ENCODE measurements at places on chromosomes 5 and 9.

GRCh38 chr9:13863112-13863511 is 450.8 kb downstream of the NFIB start:
- DNase-seq = no peak

- no peak for DNase-seq
These were observed 141.2 kb upstream of the ASTN2 start for GRCh38 chr9:117555964-117556629.

DNA sequence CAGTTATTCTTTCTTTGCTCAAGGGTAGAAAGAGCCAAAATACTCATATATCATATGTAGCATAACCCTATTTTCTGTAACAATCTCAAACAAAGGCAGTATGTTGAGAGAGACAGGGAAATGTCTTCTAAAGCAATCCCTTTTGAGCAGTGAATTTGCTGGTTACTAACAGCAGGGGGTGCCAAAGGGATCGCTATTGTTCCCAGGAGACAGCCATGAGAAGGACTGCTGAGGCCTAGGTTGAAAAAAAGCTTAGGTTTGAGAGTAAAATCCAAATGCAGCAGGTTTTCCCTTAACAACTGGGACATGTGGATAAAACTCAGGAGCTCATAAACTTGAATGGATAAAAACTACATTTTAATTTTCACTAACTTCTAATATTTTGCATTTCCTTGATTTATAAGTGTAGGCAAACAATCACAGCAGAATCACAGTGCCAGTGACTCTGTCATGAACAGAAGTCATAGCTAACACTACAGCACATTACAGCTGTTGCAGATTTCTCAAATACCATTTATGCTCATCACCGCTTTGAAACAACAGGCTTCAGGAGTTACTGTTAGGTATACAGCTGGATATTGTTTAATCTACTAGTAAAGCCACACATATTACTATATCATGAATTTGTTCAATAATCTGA is 148.4 kb downstream of the MAPKAP1 start:
- DNase-seq = no peak

DNA sequence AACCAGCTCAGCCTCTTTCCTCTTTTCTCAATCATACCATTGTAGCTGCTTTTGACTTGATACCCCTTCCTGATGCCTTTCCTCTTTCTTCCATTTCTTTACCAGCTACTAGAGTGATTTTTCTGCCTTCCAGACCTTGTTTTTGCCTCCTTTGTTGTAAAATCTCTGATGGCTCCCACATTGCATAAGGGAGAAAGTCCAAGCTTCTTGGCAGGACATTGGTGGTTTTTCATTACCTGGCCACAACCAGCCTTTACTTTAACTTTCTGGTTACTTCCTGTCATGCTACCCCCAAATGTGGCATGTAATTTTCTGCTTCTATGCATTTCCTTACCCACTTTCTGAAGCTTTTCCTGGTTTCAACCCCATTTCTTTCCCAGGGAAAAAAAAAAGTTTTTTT is 452.5 kb downstream of the TMEM38B start:
- DNase-seq = no peak

DNA sequence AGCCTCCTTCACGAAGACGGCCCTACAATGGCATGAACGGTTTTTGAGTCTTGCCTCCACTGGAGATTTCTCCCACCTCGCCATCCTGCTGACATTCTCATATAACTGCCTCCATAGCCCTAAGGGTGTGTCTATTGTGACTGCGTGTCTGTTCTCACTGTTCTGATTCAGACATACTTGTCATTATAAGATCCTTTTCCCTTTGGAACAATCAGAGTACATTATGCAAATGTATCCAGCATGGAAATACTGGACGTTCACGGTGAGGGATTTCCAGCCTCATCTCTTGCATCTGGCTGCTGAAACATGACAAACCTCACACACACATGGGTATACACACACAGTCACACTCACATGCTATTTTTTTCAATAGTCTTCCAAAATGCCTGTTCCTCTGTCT is 402.1 kb downstream of the DIRAS2 start:
- no peak for DNase-seq

DNA sequence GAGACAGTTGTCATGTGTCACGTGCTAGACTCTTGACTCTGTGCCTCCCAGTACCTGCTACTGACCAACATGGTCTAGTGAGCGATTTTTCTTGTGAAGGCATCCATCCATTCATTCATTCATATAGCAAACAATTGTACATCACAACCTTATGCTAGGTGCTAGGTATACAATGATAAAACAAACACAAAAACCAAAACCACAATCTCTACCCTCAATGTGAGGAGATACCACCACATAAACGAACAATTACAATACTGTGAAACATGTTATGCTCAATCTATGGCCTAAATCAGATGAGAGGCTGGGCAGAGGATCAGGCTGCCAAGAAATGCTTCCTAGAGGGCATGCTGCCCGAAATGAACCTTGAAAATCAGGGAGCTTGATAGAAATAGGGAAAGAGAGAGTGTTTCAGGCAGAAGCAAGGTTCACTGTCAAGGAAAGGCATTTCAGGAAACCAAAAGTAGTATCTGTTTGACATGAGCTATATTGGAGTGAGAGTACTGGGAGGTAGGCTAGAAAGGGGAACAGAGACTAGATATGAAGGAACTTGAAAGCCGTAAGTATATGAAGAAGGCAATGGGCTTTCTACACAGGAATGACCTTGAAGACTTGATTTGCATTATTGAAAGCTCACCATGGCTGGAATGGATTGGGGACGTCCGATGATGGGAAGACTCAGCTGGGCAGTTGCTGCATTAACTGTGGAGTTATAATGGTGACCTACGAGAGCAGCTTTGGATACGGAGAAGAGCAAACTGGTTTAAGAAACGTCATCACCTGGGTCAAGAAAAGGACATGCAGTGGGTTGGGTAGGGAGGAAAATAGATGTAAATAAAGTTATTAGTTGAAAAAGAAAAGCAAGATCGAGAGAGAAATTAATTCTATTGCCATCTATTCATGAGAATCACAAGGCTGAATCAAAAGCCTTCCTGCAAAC is 90.1 kb downstream of the THBS4 start:
- no peak for DNase-seq

GRCh38 chr5:59874675-59875074 is 18.9 kb downstream of the PDE4D start:
- DNase-seq = no peak

GRCh38 chr5:102818345-102818744 is 63.2 kb downstream of the PAM start:
- no peak for DNase-seq

GRCh38 chr5:78404682-78405293 is 44.4 kb downstream of the SCAMP1 start:
- DNase-seq = no peak

GRCh38 chr5:158054223-158055110 is 195.5 kb upstream of the CLINT1 start:
- no peak for DNase-seq

DNA sequence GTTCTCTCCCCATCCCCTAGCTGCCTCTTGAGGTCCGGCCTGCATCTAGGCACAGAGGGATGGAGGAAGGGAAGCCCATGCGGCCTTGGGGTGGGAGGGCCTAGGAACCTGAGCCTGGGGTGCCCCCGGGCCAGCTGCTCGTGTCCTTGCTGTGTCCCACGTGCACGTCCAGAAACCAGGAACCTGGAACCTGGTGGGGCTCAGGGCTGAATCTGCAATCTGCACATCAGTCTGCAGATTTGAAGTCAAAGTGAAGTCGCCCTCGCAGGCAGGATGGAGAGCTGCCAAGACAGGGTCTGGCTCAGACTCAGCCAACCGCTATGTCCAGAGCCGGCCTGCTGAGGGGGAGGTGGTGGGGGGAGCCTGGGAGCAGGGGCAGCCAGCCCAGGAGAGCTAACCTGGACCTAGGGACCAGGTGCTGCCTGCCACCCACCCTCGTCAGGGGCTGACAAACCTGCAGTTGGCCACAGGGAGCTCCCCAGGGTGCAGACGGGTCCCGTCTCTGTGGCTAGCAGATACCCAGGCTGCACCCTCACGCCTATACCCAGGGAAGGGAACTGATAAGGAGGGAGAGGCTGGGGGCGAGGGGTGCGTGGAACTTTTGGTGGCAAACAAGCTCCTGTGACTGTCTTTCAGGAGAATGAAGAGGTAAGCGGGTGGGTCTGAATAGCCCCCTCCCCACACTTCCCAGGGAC is 103.5 kb upstream of the SIMC1 start:
- DNase-seq = no peak

- DNase-seq = no peak
These were observed 52.9 kb downstream of the C9orf50 start for GRCh38 chr9:129567842-129568559.

DNA sequence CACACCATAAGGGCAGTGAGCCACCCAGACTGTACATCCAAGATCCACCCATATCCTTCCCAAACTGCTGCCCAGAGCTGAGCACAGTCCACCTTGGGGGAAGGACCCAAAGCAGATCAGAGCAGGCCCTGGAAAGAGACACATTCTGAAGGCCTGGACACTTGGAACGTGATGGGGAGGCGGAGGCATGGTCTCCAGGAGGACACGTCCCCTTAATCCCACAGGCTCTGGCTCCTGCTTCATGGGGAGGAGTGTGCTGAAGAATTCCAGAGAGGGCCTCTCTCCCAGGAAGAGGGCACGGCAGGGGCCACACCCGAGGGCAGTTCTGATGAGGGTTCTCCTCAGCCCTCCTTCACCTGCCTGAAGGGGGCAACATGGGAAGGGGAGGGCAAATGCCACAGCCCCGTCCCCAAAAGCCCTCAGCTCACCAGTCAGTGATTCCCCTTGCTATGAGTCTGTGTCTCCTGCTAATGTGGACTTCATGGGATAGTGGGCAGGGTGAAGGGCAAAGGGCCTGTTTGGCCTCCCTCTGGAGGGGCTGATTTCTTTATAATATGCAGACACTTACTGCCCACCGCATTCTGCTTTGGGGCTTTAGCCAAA is 276.8 kb downstream of the ENC1 start:
- no peak for DNase-seq

DNA sequence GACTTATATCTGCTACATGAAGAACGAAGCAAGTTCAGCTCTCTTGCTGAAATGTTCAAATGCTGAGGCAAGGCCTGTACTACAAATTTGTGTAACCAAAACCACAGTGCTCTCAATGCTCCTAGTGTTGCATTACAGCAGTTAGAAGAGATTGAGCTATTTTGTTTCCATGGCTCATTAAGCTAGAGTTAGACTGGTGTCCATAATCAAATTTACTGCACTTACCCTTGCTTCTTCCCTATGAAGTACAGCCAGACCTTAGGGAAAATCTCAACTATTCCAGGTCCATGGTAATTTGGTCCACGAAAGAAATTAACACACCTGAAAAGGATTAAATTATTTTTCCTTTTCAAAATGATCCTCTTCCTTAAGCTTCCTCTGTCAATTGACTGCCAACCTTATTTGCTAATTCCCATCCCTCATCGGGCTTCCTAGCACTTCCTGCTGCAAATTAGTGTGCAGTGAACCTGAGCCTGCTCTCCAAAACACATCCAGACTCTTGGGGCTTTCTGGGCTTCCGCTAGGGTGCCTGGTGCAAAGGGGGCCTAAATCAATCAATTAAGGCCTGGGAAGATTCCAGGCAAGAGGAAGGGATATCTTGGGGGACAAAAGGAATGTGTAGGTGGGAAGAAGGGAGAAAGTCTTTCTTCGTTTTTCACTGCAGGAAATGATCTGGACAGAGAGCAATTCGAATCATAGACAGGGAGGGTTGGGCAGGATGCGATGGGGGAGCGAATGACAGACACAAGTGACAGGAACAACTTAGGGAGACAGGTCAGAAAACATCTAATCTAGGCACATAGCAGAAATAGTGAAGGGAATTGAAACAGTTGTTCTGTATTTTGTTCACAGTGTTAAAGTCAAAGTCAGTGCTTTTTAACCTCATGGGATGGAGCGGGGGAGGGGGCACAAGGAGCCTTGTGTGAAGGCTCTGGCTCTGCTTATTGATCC is 542.4 kb downstream of the RAB3C start:
- no peak for DNase-seq

DNA sequence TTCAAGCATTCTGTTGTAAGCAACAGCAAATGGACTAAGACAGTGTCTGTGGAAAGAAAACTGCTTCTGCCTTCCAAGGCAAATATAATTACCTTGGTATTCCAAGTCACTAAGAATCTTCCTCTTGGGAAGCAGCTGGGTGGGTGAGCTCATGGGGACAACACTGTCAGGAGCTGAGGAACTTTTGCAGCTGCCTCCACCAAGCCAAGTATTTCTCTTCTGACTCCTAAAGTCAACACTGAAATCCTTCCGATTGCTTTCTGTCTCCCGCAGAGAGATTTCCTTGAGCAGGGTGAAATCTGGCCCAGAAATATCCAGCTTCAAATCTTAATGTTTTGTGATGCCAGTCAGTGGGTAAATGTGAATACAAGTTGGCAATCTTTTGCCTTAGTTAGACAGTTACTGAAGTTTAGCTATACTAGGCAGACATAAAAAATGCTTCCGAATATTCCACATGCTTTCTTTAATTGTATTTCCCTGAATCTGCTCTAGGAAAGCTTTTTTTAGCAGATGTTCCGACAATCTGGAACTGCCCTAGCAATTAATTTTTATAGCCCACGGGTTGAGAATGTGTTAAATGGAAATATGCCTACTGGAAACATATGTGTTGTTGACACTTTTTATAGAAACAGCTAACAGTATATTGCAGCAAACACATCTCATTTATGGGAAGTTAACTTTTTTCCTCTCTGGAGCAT is 369.9 kb upstream of the DAB2 start:
- no peak for DNase-seq

DNA sequence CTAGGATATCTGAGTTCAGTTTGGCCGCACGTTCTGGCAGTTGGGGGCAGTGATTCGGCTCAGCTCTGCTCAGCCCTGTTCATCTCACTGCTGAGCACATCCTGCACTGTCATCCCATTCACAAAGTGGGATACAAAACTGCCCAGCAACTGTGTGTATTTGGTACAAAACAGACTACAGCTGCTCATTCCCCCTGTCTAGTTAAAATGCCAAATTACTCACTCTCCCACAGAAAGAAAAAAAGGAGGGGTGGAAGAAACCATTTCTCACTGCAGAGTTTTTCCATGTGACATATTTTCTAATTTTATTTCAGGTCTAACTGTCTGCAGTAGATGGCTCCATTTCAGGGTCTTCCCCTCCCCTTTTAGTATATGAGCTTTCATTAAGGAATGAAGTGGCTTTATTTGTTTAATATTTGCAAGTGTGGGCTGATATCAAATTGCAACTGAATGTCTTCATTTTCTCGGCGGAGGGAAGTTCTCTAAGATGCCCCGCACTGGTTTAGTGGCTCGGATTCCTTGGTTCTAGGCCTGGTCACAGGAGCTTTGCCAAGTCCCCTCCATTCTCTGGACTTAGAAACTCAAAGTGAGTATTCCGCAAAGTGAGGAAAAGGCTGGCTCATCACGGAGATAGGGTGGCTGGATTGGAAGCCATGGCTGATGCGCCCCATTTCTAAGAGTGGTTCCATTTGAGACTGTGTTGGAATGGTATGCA is 14.7 kb downstream of the COL15A1 start:
- no peak for DNase-seq

DNA sequence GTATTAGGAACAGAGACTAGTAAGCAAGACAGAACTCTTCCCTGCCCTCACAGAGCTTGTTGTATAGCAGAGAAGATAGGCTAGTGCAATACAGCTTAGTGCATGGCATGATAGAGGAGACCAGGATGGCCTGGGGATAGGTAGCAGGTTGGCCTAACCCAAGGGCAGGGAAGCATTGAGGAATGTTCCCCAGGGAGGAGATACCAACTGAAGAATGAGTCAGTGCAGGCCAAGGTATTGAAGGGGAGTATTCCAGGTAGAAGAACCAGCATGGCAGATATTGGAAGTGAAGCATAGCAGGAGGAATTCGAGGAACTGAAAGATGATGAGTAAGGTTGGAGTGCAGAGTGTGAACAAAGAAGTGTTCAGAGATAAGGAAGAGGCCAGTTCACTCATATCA is 138.6 kb upstream of the DHFR start:
- DNase-seq = no peak

GRCh38 chr9:93493949-93494348 is 40.6 kb upstream of the FAM120AOS start:
- no peak for DNase-seq

Data from breast epithelium (tissue), 4 donors.